ENCODE measurements at places on chromosomes 5 and 9.

DNA sequence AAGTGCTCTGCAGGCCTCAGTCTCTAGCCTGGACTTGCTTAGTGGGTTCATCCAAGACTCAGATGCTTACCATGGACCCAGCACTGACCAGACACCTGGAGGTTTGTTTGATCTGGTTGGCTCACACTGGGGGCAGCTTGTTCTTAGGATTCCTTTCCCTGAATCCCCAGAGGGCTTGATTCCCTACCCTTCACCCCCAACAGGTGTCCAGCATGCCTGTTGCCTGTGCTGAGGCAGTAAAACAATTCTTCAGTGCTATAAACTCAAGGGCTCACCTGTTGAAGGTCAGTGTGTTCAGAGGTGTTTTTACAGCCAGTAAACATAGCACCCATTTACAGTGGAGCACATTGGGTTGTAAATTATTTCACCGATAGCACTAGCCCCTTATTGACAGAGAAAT, 123.8 kb upstream of the KLF4 start:
- no peak for DNase-seq

- no peak for DNase-seq
Observed at GRCh38 chr5:39399135-39400036, 25.4 kb downstream of the DAB2 start.

DNA sequence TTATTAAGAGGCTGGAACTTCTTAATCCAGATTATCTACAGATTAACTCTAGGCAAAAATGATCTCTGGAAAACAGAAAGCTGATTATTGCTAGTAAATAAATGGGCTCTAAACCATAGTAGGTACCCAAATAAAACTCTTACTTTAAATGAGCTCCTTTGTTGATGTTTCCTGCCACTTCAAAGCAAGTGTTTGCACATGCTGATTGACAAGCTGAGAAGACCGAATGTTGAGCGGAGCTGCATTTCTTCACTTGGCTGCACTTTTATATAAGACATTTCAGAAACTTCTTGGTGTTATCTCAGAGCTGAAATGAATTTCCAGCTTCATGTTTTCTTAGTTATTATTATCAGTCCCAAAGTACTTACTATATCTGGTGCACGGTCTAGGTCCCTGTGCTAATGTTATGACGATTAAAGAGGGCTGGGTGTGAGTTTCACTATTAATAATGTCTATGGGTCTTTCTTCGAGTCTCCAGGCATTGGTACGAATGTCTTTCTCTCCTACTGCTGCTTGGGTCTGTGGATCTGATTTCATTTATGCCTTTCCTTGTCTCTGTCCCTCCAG, 58.6 kb upstream of the CTXN3 start:
- no peak for DNase-seq

DNA sequence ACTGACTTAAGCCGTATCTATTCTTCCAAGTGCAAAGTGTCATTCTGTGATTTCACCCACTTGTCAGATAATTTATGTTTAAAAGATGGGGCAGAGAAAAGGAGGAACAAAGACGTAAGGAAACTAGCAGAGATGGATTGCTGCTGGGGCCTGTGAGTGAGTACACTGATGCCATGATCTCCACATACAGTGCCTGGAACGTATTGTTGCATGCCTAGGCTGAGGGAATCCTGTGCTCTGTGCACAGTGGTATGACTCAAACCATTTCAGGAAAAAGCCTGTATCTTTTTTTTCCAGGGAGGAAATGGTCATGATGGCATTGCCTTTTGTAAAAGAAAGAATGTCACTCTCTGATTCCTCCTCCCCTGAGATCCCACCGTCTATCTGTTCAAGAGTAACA, 359.5 kb upstream of the ADAMTS16 start:
- no peak for DNase-seq

- no peak for DNase-seq
Observed at GRCh38 chr9:86350006-86350760, 4.0 kb downstream of the TUT7 start.

GRCh38 chr5:175815126-175815913, 56.1 kb upstream of the CPLX2 start:
- no peak for DNase-seq

- DNase-seq: no peak
Observed at GRCh38 chr5:127683008-127683407, 20.2 kb upstream of the CCDC192 start.

DNA sequence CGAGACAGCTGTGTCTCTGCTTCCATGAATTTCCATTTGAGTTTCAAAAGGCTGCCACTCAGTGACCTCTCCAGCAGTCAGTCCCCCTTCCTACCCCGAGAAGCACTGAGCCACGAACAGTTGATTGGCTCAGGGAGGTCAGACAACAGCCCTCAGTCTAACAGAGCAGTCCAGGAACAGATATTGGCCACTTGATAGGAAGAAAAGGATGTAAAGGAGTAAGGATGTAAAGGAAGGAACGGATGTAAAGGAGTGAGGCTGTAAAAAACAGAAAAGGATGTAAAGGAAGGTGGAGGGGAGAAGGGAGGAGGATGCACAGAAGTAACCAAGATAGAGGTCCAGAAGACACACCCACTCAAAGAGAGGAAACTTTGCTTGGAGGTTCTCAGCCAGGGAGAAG, 3.2 kb upstream of the NR4A3 start:
- no peak for DNase-seq
